Activated CD8-positive, alpha-beta memory T cell treated with anti-CD3 and anti-CD28 coated beads, Interleukin-2, amount 50 U/mL, for 48 hours (primary cell): ENCODE measurements at places on chromosomes 2 and 18.

GRCh38 chr2:177758591-177759371, 313.8 kb downstream of the PDE11A start:
- DNase-seq, result no peak

DNA sequence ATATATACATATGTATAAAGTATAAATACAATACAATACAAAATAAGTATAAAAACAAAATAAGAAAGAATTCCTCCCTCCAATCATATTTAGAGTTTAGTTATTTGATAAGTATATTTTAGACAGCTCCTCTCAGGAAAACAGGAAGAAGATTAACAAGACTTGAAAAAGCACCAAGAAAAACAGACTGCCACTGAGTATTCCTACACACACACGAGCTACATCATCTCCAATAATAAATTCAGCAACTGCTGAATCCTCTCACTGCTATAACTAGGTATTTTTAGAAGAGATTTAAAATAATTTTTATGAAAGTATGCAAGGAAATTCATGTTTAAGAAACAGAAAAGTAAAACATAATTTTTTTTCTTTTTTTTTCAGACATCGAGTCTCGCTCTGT, 13.0 kb downstream of the LONRF2 start:
- no peak for DNase-seq

DNA sequence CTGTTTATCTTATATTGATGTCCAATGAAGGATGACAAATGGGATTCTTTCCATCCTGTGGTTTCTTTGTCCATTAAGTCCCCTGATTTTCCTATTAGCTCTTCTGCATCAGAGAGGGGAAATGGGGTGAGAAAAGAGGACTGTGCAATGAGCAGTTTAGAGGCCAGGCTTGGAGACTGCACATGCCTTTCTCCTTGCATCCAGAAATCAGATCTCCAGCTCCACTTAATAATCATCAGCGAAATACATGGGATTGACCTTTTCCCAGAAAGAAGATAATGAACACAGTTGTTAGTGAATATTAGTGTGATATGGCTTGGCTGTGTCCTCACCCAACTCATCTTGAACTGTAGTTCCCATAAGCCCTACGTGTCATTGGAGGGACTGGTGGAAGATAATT, 697.4 kb downstream of the CBLN2 start:
- no peak for DNase-seq

GRCh38 chr2:74632939-74633312, 15.2 kb downstream of the M1AP start:
- DNase-seq, result no peak

DNA sequence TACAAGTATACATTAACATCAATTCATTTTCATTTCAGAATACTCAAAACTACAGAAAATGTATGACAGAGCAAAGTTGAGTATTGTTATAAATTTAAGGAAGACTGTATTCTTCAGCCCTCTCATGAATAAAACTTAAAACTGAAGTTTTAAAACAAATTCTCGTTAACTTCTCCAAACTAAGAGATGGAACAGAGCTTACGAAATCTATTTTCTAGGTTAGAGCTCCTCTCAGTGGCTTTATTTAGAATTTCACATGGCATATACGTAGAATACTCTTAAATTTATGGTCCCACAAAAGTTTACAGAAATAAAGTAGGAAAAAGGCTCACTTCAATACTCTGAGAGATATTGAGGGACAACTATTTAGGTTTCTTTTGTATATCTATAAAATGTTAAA, 612.1 kb downstream of the KCNJ3 start:
- no peak for DNase-seq

- no peak for DNase-seq
Measured at GRCh38 chr2:71629771-71630453, 176.6 kb downstream of the DYSF start.

DNA sequence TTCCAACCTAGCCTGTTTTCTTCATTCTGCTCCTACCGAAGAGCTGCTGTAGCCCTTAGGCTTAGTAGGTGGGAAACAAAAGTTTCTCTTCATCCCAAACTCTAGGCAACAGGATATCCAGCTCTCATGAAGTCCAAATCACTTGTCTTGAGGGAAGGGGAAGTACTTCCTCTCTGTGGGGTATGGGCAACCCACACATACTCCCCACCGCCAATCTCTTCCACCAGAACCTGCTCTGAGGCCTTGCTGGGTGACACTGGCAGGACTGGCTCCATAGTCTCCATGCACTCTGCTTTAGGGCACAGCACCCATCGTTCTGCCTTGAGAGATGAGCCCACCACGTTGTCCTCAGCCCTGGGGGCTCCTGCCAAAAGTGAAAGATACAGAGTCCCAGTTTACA, 173.0 kb downstream of the NCK2 start:
- peak; percentile 28 for DNase-seq

GRCh38 chr2:111118481-111118980, 2.2 kb upstream of the BCL2L11 start:
- peak; percentile 71 for DNase-seq

GRCh38 chr2:120741571-120742561, 6.2 kb downstream of the GLI2 start:
- peak; percentile 7 for DNase-seq

DNA sequence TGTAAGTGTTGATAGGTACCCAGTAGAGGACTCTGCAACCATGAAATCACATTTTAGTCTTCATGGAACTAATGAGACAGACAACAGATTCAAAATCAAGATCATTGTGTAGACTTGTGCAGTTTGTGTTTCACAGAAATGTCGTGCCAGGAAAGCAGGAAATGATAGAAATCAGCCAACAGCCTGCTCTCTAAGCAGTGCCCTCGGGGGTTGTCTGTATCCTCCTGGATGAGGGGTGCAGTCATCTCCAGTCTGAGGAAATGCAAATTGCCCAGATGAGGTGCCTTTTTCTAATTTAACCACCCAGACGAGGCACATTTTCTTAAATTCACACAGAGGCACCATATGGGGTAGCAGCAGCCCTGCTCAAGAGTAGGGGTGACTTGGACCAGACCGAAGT, 663.1 kb downstream of the XIRP2 start:
- DNase-seq, result no peak

DNA sequence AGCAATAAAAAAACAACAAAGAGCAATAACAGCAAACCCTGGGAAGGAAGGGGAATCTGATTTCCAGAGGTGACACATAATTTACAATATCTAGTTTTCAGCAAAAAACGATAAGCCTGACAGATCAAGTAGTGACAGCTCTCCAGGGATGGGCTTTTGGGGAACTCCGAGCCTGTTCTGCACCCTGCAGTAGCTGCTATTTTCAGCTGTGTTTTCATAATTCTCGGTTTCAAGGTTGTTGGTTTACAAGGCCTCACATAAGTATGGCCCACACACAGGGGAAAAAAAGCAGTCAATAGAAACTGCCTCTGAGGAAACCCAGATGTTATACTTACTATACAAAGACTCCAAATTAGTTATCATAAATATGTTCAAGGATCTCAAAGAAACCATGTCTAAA, 67.7 kb upstream of the CTLA4 start:
- DNase-seq, result no peak
